Activated CD4-positive, alpha-beta T cell treated with anti-CD3 and anti-CD28 coated beads, Interleukin-2, amount 10 ng/mL, durations not matched to agents 24 days and 14 days (primary cell): ENCODE measurements at places on chromosomes 7 and 10.

- DNase-seq = no peak
Observed at GRCh38 chr7:36838616-36839225, 114.4 kb upstream of the AOAH start.

GRCh38 chr7:39304668-39305405 lies 261.4 kb upstream of the YAE1 start:
- DNase-seq = no peak

DNA sequence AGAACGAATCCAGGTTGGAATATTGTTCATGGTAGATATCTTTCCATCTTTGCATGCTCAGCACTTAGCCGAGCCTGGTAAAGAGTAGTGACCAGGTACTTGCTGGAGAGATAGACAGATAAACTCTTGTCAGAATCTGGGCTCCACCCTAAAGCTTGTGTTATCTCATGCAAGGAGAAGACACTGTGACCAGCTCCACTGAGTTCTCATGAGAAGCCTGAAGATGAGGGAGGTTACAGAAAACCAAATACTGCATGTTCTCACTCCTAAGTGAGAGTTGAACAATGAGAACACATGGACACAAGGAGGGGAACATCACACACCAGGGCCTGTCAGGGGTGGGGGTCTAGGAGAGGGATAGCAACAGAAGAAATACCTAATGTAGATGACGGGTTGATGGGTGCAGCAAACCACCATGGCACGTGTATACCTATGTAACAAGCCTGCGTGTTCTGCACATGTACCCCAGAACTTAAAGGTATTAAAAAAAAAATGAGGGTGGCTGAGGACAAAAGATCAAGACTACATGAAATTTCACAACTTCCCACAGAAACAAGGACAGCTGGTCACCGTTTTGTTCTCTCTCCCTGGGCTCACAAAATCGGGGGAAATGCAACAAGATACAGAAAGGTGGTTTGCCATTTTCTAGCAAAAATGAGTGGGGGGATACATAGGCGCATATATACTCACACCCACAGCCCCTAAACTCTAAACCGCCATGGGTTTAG lies 17.4 kb downstream of the DLG5 start:
- no peak for DNase-seq

- no peak for DNase-seq
Observed at GRCh38 chr10:130615457-130615856, 479.3 kb downstream of the GLRX3 start.

- DNase-seq = no peak
Observed at GRCh38 chr7:142556740-142557139, 192.5 kb upstream of the PRSS1 start.

DNA sequence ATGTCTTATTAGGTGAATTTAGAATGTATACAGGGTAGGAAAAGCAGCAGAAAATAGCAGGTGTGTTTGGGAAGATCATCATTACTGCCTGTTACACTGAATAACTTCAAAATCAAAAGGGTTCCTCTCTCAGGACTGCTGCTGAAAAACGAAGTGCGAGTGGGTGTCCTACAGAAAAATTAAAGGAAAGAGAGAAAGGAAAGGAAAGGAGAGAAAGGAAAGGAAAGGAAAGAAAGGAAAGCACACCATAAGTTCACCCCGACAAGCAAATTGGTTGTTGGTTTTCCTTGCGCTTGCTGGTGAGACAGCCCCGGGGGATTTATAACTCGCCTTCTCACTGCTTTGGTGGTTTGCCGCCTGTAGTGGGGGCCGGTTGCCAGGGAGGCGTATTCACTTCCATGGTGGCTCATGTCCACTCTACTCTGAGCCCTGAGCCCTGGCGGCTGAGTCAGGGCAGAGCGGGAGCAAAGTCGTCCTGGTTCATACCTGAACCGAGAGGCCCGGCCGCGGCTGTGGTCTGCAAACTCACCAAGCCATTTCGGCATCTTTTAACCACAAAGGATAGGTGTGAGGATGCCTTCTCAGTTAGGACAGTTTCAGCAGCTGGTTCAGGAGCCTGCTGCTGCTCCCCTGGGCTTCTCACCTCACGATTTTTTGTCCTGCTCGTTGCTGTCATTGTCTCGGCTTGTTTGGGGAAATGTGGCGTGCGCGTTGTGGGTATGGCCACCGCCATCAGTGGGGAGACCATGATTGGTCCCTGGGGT lies 26.1 kb downstream of the INPP5A start:
- no peak for DNase-seq

DNA sequence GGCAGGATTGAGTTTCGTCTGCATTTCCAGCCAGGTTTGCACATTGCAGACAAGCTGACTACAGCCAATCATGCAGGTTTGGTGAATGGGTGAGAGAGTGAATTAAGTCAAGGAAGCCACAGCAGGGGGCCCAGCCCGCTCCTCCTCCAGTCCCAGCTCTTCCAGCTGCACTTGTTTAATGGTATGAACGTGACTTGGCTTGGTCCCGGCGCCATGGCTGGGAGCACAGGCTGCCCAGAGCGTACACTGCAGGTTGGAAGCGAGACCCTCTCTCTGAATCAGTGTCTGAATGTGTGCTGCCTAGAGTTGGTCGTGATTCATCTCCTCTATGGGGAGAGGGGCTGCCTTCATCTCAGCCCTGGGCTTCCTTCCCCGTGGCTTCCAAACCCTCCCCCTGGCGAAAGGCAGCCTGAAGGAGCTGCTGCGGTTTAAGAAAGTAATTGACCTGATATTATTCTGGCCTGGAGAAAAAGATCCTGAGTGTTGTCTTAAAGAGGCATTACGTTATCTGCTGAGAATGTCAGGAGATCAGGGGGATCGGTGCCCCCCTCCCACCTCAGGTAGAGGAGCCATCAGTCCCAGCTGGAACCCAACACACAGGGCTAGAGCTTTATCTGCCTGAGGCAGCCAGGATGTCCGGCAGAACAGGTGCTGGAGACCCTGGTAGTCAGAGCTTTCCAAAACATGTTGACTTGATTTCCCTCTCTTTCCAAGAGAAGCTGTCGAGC lies 132.1 kb downstream of the COL26A1 start:
- DNase-seq = no peak

DNA sequence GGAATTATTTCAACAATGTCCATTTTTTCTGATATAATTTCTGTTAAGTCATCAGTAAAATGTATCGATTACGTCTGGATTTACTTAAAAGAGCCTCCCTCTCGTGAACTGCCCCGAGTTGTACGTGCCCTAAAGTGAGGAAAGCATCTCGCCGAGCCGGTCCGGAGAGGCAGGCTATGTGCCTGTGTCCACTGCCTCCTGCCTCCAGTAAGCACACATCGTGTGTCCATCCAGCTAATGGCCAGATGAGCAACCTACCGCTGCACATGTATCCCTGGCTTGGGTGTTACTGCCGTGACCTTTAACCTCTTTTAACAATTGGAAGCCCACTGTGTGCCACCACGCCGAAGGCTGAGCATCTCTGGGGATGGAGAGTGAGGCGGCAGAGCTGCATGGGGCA lies 23.2 kb upstream of the DNAJB6 start:
- DNase-seq = no peak

DNA sequence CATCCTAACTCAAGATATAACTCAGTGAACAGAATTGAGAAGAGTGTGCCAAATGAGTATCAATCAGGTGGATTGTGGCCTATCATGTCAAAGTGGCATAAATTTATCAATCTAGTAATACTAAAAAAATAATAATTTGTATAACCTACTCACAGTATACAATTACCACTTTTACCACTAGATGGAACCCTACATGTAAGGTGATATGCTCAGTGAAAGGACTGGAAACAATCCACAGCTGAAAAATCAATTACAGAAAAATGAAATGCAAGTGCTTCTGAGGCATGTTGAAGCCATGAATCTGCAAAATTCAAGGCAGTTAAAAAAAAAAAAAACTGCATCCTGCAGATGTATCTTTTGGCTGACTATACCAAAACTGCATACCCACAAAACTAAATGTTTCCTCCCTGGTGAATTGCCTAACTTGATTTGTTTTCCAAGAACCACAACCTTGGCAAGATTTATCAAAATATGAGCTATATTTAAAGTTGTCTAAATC lies 13.9 kb downstream of the ARHGAP19 start:
- DNase-seq = no peak

GRCh38 chr10:142371-142770 lies 7.1 kb downstream of the ZMYND11 start:
- no peak for DNase-seq

DNA sequence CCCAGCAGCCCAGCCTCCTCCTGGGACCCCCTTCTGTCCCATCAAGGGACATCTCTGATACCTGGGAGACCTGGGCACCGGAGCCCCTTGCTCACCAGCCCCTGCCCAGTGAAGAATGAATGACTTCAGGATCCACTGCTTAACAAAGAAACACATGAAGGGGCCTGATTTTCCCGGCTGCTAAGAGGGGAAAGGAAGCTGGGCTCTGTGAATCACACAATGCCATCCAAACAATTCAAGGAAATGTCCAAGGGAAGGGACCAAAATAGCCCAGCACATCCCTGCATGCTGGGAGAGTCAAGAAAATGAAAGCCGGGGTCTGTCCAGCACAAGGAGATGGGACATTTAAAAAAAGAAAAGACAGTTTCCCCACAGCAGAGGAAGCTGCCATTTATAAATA lies 128.7 kb upstream of the JCAD start:
- no peak for DNase-seq

DNA sequence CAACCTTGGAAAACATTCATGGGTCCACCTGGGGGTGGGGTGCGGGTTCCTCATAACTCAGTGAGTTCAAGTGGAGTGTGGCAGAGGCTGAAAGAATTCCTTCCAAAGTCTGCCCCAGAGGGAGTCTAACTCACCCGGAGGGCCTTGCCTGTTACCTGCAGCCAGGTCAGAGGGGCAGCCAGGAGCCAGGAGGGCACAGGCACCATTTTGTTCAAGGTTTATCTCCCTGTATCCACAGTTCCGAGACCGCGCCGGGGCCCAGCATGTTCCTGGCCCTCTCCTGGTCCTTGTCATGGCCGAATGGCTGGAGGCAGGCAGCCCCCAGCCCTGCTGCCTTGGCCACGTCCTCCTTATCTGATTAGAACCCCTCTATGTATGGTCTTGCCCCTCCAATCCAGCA lies 11.4 kb upstream of the DOCK1 start:
- DNase-seq = no peak

DNA sequence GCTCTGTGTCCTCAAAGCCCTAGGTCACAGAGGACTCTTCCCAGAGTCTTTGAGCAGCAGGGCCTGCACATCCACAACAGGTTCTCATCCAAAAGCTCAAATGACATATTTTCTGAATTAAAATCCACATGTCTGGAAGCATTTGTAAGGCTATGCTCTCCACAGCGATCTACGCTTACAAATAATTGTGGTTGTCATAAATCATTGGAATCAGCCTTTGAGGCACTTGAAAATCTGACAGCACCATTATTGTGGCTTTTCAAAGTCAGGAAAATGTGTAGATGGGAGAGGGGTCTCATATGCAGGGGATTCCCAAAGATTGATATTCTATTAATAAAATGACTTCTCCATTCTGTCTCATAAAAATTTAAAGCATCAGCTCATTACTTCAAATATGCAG lies 16.3 kb downstream of the GPR26 start:
- DNase-seq = no peak

- no peak for DNase-seq
Observed at GRCh38 chr10:116312548-116312947, 11.7 kb upstream of the CCDC172 start.

DNA sequence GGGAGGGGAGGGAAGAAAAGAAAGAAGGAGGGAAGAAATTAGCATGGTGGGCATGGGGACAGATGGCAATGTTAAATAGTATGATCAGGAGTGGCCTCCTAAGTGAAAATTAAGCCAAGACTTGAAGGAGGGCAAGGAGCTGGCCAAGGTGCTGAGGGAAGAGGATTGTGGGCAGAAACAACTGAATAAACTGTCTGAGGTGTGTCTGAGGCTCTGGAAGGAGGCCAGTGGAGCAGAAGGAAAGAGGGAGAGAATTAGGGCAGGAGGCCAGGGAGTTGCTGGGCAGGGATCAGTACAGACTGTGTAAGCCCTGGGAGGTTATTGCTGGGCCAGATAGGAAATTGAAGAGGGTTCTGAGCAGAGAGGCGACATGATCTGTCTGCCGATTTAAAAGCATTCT lies 40.6 kb upstream of the VKORC1L1 start:
- peak; percentile 60 for DNase-seq

DNA sequence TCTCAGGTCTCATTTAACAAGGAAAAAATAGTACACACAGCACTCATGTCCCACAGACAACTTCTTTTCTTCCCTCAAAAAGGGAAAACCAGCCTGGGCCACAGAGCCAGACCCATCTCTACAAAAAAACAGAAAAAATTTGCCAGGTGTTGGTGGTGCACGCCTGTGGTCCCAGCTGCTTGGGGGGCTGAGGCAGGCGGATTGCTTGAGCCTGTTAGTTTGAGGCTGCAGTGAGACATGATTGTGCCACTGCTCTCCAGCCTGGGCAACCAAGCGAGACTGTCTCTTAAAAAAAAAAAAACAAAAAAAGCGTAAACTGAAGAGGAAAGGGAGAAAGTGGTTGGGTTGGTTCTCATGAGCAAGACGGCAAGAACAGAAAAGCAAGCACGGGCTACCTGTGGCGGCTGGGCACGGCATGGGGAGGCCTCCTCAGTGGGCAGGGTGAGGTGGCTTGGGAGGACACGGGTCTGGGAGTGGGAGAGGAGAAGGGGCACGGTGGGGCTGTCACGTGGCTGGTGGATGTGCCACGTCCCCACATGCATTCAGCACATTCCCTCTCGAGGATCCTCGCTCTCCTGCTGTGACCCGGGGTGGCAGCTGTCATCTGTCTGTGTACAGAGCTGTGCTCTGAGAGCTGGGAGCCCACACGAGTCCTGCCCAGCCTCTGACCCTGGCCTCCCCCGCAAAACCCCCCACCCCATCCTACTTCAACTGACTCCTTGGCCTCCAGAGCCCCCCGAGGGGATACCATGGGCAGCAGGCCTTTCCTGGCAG lies 219.7 kb downstream of the MLLT10 start:
- peak; percentile 41 for DNase-seq

GRCh38 chr7:116929914-116930913 lies 23.1 kb upstream of the ST7 start:
- peak; percentile 90 for DNase-seq

DNA sequence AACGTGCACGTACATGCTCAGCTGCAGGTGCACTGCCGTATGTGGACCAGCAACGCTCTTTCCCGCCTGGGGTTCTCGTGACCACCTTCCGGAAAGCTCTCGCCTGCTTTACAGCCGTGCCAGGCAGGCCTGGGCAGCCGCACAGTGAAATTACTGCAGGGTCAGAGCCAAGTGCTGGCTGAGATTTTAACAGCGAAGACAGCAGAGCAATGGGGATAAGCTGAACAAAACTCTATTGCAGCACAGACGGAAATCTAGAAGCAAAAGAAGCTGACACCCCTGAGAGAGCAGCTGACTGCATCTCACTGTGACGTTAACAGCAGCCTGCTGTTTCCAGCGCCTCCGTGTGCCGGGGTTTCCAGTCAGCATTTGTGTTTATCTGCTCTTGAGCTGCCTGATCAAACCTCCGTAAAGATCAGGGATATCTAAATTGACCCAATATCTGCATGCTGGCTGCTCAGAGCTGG lies 179.0 kb downstream of the DIP2C start:
- DNase-seq = no peak
